Activated T-helper 2 cell treated with anti-CD3 and anti-CD28 coated beads, Interferon-gamma antibody, Interleukin-2, Interleukin-4, amounts not matched to agents 10 μg/mL and 5 μg/mL and 100 μg/mL, durations not matched to agents 14 hours and 24 hours and 36 hours (primary cell): ENCODE measurements at places on chromosomes 11 and 22.

DNA sequence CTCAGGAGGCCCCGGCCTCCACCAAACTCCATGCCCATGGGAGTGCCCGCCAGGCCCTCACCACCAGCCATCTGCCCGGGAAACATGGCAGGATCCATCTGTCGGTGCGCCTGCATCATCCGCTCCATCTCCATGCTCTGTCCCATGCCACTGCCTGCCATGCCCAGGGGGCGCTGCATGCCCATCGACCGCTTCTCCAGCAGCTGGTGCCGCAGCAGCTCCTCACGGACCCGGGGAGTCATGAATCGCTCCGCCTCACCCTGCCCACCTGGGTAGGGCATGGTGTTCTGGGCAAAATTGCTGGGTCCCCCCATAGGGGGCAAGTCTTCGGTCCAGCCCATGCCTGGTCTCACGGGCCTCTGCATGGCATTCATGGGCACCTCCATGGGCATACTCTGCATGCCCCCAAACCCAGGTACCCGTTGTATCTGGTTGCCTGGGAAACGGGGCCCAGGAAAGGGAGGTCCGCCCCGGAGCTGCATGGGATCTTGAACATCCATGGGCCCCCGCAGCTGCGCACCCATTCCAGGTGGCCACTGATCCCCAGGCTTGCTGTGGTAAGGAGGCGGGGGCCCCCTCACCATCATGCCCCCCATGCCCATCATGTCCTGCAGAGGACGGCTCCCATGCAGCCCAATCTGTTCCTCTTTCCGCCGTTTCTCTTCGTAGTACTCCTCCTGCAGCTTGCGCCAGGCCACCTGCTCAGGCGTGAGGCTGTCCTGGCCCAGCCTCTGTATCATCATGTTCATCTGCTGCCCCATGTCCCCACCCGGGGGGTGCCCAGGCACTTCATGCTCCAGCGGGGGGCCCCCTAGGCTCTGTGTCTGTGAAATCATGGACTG, 18.0 kb downstream of the CXCR5 start:
- DNase-seq, result no peak
- no peak overlapping the region for H3K27ac ChIP-seq
- H3K36me3 ChIP-seq, result peaks cover 31% of the 10 kb centered on the region
- peaks cover 5% of the 10 kb centered on the region for H3K4me1 ChIP-seq
- H3K27me3 ChIP-seq, result no peaks in the 10 kb centered on the region

- H3K36me3 ChIP-seq, result peaks cover 2% of the 10 kb centered on the region
- no peak overlapping the region for H3K27ac ChIP-seq
- DNase-seq, result no peak
- H3K27me3 ChIP-seq, result no peaks in the 10 kb centered on the region
- no peaks in the 10 kb centered on the region for H3K4me1 ChIP-seq
Observed at GRCh38 chr11:3111919-3112690, 53.0 kb downstream of the OSBPL5 start.

- H3K36me3 ChIP-seq, result no peaks in the 10 kb centered on the region
- DNase-seq, result no peak
- no peak overlapping the region for H3K27ac ChIP-seq
Observed at GRCh38 chr22:45998638-45999378, 21.8 kb upstream of the WNT7B start.

- no peak for DNase-seq
- H3K27me3 ChIP-seq, result peaks cover 3% of the 10 kb centered on the region
- H3K4me1 ChIP-seq, result no peaks in the 10 kb centered on the region
- no peak overlapping the region for H3K27ac ChIP-seq
- no peak overlapping the region for H3K4me3 ChIP-seq
Observed at GRCh38 chr22:43723816-43724215, 88.3 kb downstream of the EFCAB6 start.

GRCh38 chr11:96264364-96264763, 78.6 kb downstream of the MAML2 start:
- H3K27me3 ChIP-seq, result no peaks in the 10 kb centered on the region
- H3K4me3 ChIP-seq, result no peak overlapping the region
- no peak for DNase-seq
- H3K36me3 ChIP-seq, result peaks cover 27% of the 10 kb centered on the region

- no peak overlapping the region for H3K27ac ChIP-seq
- no peaks in the 10 kb centered on the region for H3K27me3 ChIP-seq
- no peak for DNase-seq
- no peak overlapping the region for H3K4me3 ChIP-seq
Observed at GRCh38 chr22:24144056-24144777, 37.1 kb upstream of the SUSD2 start.

DNA sequence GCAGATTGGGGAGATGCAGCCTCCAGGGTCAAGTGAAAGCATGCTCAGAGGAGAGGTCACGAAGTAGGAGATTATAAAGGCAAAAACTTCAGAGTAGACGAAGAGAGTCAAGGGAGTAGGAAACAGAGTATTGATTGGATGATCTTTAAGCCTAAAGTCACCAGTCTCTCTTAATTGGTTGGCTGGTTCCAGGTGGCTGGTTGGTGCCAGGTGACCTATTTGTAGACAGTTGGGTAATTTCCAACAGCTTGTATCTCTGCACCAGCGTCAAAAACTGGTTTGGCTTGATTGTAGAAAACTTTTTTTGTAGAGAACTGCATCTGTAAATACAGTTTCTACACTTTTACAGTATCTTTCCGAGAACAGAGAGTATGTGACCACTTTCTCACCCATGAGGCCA, 75.7 kb upstream of the CCDC90B start:
- no peaks in the 10 kb centered on the region for H3K36me3 ChIP-seq
- no peak for DNase-seq
- H3K27me3 ChIP-seq, result no peaks in the 10 kb centered on the region
- H3K4me1 ChIP-seq, result no peaks in the 10 kb centered on the region
- no peak overlapping the region for H3K27ac ChIP-seq

GRCh38 chr11:69912911-69913451, 93.8 kb upstream of the FGF3 start:
- H3K27ac ChIP-seq, result no peak overlapping the region
- H3K4me3 ChIP-seq, result no peak overlapping the region
- H3K36me3 ChIP-seq, result no peaks in the 10 kb centered on the region
- DNase-seq, result no peak
- peaks cover 6% of the 10 kb centered on the region for H3K27me3 ChIP-seq

DNA sequence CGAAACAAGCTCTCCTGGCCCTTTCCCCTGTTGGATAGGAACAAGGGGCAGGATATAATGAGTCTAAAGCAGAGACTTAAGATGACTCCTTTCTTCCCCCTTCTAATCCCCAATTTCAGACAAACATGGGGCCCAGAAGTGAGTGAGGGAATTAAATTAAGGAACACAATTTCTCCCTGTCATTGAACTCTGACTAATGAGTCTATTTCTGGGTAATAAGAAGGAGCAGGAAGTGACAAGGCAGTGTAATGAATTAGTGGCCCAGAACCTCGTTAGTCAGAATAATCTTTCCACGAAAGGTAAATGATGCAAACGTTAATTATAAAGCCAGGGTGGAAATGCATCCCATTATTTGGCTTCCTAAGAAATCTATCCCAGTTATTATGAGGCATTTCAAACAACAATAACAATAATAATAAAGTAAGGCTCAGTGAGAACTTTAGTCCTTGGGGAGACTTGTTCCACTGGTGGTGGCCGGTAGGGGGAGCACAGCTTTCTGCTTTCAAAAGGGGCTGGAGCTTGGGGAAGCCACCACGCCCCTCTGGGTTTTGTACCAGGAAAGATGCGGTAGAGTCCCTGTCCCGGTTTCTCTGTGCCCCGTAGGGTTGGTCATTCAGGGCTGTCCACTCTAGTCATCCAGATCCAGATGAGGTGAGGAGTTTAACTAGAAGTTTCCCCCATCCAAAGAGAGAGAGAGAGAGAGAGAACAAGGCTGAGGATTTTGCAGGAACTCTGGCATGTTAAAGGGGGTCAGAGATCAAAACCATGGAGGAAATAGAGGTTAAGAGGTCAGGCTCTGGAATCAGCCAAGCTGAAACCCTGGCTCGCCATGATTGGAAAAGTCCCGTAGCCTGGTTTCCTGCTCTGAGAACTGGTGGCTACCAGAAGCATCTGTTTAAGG, 298.3 kb downstream of the NTM start:
- peaks cover 4% of the 10 kb centered on the region for H3K4me1 ChIP-seq
- H3K27me3 ChIP-seq, result no peaks in the 10 kb centered on the region
- no peaks in the 10 kb centered on the region for H3K36me3 ChIP-seq
- H3K4me3 ChIP-seq, result no peak overlapping the region

- H3K4me3 ChIP-seq, result no peak overlapping the region
- no peak for DNase-seq
Observed at GRCh38 chr11:80503990-80504389, 1063.2 kb upstream of the TENM4 start.

DNA sequence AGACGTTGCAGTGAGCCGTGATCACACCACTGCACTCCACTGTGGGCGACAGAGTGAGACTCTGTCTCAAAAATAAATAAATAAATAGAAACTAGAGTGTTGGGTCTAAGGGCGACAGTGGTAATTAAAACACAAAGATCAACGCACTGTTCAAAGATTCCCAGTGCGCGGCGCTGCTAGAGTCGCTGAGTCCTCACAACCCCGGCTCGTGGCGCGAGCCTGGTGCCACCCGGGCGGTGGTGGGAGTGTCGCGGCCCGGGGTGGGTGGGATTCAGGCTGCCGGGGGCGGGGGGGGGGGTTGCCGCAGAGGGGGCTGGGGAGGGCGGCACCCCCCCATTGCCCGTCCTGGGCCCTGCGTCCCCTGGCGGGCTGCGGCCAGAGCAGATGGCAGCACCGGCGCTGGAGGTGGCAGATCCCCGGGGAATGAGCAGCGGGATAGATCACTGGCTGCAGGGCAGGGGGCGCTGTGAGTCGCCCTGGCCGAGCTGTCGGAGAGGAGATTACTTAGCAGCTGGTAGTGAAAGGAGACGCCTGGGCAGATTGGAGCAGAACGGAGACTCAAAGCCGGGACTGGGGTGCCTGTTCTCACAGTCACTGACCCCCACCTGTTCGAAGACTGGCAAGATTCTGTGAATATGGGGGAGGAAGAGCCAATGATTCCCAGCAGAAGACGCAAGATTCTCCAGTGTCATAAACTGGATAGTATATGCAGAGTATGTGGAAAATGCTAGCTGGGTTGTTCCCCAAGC, 30.2 kb upstream of the APOBEC3A start:
- peak; percentile 28 for DNase-seq
- peaks cover 38% of the 10 kb centered on the region for H3K27me3 ChIP-seq
- H3K4me3 ChIP-seq, result no peak overlapping the region

DNA sequence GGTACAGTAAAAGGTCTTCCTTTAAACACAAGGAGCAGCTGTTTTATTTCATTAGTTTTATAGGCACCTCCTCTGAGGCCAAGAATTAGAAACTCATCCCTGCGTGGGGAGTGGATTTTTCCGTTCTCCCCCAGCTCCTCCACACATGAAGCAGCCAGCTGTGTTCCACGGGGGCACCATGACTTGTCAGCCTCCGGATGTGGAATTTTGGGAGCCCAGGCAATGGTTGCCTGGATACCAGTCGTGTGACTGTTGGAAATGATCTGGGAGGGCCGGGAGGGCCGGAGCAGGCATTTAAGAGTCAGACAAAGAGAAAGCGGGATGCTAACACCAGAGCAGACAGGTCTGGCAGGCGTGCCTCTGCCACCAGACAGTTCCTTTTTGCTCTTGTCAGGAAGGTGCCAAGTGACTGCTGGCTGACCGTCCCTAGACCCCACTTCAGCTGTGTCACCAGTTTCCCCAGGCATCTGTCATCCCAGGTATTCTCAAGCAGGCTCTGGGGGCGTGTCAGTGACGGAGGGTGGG, 15.9 kb upstream of the CDC42EP2 start:
- no peak overlapping the region for H3K4me3 ChIP-seq
- no peak overlapping the region for H3K27ac ChIP-seq
- no peaks in the 10 kb centered on the region for H3K27me3 ChIP-seq
- H3K4me1 ChIP-seq, result no peaks in the 10 kb centered on the region
- peaks cover 40% of the 10 kb centered on the region for H3K36me3 ChIP-seq

- peak overlapping the region; percentile 98 for H3K27ac ChIP-seq
- peaks cover 14% of the 10 kb centered on the region for H3K36me3 ChIP-seq
- H3K27me3 ChIP-seq, result no peaks in the 10 kb centered on the region
- H3K4me3 ChIP-seq, result peak overlapping the region; percentile 89
Observed at GRCh38 chr11:72111300-72112142, 974 bp downstream of the ANAPC15 start.

DNA sequence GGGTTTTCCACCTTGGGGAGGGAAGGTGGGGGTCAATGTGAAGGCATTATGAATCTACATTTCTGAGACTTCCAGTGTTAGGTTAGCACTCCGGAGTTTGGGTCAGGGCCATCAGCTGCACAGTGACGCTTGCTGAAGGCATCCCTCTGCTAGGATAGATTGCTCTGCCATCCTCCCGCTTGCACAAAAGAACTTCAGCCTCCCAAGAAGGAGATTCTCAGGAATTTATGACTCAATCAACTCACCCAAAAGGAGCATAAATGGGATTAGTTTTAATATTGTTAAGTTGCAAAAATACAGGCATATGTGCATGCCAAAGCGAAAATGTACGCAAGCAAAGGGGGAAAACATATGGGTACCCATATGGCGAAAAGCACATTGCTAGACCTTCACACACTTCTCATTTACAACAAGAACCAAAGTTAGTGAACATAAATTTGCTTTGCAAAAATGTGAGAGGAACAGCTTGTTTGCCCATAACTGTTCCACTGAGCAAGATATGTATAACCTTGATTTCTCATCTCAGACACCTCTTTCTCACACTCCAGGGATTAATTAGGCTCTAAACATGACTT, 1013.0 kb downstream of the OPCML start:
- no peak overlapping the region for H3K4me3 ChIP-seq
- no peaks in the 10 kb centered on the region for H3K27me3 ChIP-seq
- no peak overlapping the region for H3K27ac ChIP-seq
- H3K36me3 ChIP-seq, result no peaks in the 10 kb centered on the region
- DNase-seq, result no peak

- DNase-seq, result no peak
- H3K4me3 ChIP-seq, result no peak overlapping the region
- H3K27ac ChIP-seq, result no peak overlapping the region
- H3K27me3 ChIP-seq, result no peaks in the 10 kb centered on the region
- H3K4me1 ChIP-seq, result no peaks in the 10 kb centered on the region
Observed at GRCh38 chr11:32615422-32615821, 31.8 kb downstream of the EIF3M start.

- DNase-seq, result no peak
- no peaks in the 10 kb centered on the region for H3K36me3 ChIP-seq
- no peaks in the 10 kb centered on the region for H3K27me3 ChIP-seq
- H3K27ac ChIP-seq, result no peak overlapping the region
- no peaks in the 10 kb centered on the region for H3K4me1 ChIP-seq
Observed at GRCh38 chr11:56705784-56706396, 7.0 kb downstream of the OR9G1 start.

DNA sequence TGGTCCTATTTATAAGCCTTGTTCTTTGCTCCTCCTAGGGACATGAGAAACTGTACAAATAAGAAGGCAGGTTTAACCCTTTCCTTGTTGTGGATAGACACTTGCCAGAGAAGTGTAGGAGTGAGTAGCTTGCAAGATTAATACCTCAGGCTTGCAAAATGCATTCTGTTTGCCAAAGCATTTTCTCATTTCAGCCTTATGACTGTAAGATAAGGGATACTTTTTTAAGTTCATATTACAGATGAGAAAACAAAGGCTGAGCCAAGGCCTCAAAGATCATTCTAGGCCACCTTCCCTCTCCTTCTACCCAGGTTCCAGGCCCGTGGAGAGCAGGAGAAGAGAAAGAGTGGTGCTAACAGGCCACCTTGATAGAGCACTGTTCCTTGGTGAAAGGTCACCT, 46.8 kb downstream of the TRIM29 start:
- no peak overlapping the region for H3K4me3 ChIP-seq
- H3K4me1 ChIP-seq, result no peaks in the 10 kb centered on the region
- no peak for DNase-seq
- peaks cover 2% of the 10 kb centered on the region for H3K27me3 ChIP-seq

- no peaks in the 10 kb centered on the region for H3K36me3 ChIP-seq
- H3K27ac ChIP-seq, result no peak overlapping the region
- H3K4me3 ChIP-seq, result no peak overlapping the region
- no peaks in the 10 kb centered on the region for H3K4me1 ChIP-seq
- no peak for DNase-seq
- H3K27me3 ChIP-seq, result peaks cover 12% of the 10 kb centered on the region
Observed at GRCh38 chr11:16976379-16976778, 37.8 kb downstream of the PLEKHA7 start.
